ENCODE measurements at places on chromosomes 16 and 17.

DNA sequence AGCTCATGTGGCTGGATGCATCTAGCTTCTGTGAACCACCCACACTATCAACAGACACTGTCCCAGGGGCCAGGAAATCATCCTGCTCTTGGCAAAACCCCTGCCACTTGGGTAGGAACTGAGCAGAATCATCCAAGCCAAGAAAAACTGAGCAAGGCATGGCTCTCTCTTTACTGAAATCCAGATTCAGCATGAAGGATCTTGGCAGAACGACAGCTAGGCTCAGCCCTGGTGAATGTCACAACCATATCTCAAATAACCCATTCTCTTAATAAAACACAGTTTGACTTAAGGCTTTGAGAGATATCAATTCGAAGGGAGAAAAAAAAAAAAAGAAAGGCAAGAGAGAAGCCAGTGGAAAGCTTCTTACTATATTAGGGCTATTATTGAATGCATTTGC lies 72.2 kb downstream of the MAF start:
- DNase-seq, result no peak

- DNase-seq, result peak; percentile 50
Observed at GRCh38 chr16:57694725-57695679, at the start of gene DRC7. Gene DRC7, plus strand, starts transcription at chr16:57694806. Its CDS starts 3,144 bp downstream, at chr16:57697950.

- DNase-seq, result no peak
Observed at GRCh38 chr16:89005201-89006035, 28.4 kb upstream of the CBFA2T3 start.

GRCh38 chr17:64707050-64707591 lies 45.0 kb upstream of the SMURF2 start:
- DNase-seq, result peak; percentile 100

- peak; percentile 76 for DNase-seq
Observed at GRCh38 chr16:22685459-22685830, 128.5 kb upstream of the HS3ST2 start.

- DNase-seq, result peak; percentile 54
Observed at GRCh38 chr17:8887834-8888703, 20.6 kb upstream of the PIK3R6 start.

GRCh38 chr17:61818225-61818624 lies 45.1 kb downstream of the BRIP1 start:
- DNase-seq, result no peak

GRCh38 chr17:39647256-39647655 lies 10.3 kb downstream of the STARD3 start:
- DNase-seq, result no peak

GRCh38 chr17:79811011-79811867 lies 14.4 kb upstream of the CBX8 start:
- DNase-seq, result no peak

GRCh38 chr17:49835472-49835871 lies 12.4 kb downstream of the TAC4 start:
- DNase-seq, result no peak

- no peak for DNase-seq
Observed at GRCh38 chr17:29159306-29159860, 20.8 kb downstream of the MYO18A start.

DNA sequence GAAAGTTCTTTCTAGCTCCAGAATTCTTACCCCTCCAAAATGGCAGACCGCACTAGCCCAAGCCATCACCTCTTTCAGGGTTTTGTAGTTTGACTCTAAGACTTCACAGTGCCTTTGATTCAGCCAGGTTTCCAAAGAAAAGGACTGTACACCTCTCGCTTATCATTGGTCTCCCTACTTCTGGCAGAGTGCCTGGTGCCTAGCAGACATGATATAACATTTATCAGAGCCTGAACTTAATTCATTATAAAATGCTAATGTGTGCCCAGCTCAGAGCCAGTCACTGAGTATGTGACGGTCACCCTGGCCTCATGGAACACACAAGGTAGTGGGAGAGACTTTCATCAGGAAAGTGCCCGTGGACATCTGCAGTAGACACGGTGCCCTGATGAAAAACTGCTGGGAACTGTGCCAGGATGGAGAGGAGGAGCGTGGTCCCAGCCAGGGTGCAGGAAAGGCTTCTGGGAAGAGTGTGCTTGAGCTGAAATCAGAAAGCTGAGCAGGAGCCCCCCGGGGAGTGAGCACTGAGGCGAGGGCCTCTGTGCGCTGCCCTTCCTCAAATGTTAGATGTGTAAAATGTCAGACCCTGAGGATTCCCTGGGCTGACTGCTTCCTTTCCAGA lies 34.3 kb upstream of the LGALS9 start:
- no peak for DNase-seq

GRCh38 chr16:75805946-75806345 lies 79.7 kb upstream of the CPHXL start:
- no peak for DNase-seq

GRCh38 chr17:9529033-9529700 lies 46.5 kb downstream of the STX8 start:
- DNase-seq, result peak; percentile 57
